ENCODE measurements at places on chromosomes 13 and 19.

GRCh38 chr19:45278087-45278486, 27.0 kb downstream of the MARK4 start:
- no peak overlapping the region for H3K4me3 ChIP-seq
- no peaks in the 10 kb centered on the region for H3K4me1 ChIP-seq
- H3K27me3 ChIP-seq = no peaks in the 10 kb centered on the region
- no peak overlapping the region for H3K27ac ChIP-seq
- DNase-seq = no peak
- H3K36me3 ChIP-seq = peaks cover 99% of the 10 kb centered on the region

- H3K27me3 ChIP-seq = no peaks in the 10 kb centered on the region
- no peak overlapping the region for H3K27ac ChIP-seq
- no peak for DNase-seq
- no peak overlapping the region for H3K4me3 ChIP-seq
- no peaks in the 10 kb centered on the region for H3K36me3 ChIP-seq
These were observed 2074.5 kb upstream of the PCDH20 start for GRCh38 chr13:63490149-63490548.

DNA sequence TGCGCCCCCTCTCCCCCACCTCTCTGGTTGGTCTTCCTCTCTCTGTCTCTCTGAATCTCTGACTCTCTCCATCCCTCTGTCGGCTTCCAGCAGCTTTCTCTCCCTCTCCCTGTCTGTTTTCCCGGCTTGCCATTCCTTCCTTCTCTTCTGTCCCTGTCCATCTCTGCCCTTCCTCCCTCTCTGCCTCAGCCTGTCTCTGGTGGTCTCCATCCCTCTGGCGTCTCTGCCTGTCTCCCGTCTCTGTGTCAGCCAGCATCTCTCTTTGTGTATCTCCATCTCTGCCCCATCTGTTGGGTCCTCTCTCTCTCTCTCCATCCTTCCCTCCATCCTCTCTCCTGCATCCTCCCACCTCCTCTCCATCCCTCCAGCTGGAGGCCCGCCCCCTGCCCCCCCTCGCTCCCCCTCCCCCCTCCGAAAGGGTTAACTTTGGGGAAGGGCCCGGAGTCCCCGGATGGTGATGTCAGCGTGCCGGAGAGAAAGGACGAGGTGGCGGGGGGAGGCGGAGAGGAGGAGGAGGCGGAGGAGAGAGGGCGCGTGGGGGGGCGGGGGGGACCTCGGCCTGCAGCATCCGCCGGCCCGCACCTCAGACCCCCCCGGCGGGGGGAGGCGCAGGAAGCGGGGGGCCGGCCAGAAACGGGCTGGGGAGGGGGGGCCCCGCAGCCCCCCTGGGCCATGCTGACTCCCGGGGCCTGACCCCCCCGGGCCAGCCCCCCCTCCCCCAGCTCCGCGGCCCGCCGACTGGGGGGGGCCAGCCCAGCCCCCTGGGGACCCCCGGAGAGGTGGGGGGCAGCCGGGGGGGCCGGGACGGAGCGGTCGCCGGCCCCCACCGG, at the start of gene BRSK1:
Gene BRSK1 (plus strand): TSS at position 450 of the 830 bp plus-strand sequence. CDS start 446 bp downstream, outside the sequence.
- H3K4me1 ChIP-seq = peaks cover 14% of the 10 kb centered on the region
- H3K4me3 ChIP-seq = no peak within 1 kb of the TSS
- no peaks in the 10 kb centered on the region for H3K36me3 ChIP-seq
- H3K27me3 ChIP-seq = peaks cover 25% of the 10 kb centered on the region
- no peak within 1 kb of the TSS for H3K27ac ChIP-seq

GRCh38 chr19:43380771-43381386, 27.4 kb downstream of the CD177 start:
- DNase-seq = no peak
- no peak overlapping the region for H3K4me3 ChIP-seq
- H3K4me1 ChIP-seq = no peaks in the 10 kb centered on the region

- no peak overlapping the region for H3K4me3 ChIP-seq
- H3K36me3 ChIP-seq = peaks cover 50% of the 10 kb centered on the region
- H3K27ac ChIP-seq = no peak overlapping the region
- H3K4me1 ChIP-seq = peaks cover 6% of the 10 kb centered on the region
These were observed 35.1 kb upstream of the FBXL3 start for GRCh38 chr13:77062097-77062496.

GRCh38 chr13:99830931-99831330, 140.6 kb downstream of the ZIC5 start:
- H3K4me1 ChIP-seq = no peaks in the 10 kb centered on the region
- no peak for DNase-seq
- no peak overlapping the region for H3K4me3 ChIP-seq
- H3K36me3 ChIP-seq = no peaks in the 10 kb centered on the region
- H3K27me3 ChIP-seq = no peaks in the 10 kb centered on the region

DNA sequence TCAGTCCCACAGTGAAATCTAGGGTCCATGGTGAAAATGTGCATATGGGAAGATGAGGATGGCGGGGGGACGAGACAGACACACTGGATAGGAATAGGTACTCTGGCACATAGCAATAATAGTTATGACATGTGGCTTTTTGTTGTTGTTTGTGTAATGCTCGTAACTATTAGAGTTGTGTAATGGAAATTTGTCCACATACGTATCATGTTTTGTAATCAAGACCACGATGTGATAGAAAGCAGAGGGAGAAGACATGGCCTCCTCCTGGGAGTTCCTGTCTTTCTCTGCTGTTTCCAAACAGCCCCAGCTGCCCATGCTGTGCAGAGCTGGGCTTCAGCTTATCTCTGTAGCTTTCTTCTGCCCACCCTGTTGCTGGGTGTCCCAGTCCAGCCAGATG, 185.3 kb upstream of the TMTC4 start:
- H3K4me1 ChIP-seq = no peaks in the 10 kb centered on the region
- no peaks in the 10 kb centered on the region for H3K27me3 ChIP-seq
- no peak overlapping the region for H3K4me3 ChIP-seq
- H3K27ac ChIP-seq = no peak overlapping the region
- H3K36me3 ChIP-seq = no peaks in the 10 kb centered on the region

DNA sequence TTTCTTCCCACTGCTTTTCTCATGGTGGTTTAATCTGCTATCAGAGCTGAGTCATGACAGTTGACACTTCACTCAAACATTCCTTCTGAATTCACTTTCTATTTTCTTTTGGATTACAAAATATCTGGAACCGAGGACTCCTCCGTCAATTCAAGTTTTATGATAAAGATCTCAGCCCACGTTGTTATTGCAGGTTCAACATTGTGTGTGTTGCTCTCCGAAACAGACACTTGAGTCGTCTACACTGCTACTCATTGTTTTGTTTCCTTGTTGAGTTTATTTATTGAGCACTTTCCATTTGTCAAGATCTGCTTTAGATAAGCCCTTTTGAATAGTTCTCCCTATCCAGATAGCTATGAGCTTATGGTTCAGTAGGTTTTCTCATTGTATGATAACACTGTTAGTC, 636.1 kb upstream of the GPC6 start:
- H3K4me1 ChIP-seq = no peaks in the 10 kb centered on the region
- no peak overlapping the region for H3K4me3 ChIP-seq
- no peak overlapping the region for H3K27ac ChIP-seq
- no peaks in the 10 kb centered on the region for H3K36me3 ChIP-seq

DNA sequence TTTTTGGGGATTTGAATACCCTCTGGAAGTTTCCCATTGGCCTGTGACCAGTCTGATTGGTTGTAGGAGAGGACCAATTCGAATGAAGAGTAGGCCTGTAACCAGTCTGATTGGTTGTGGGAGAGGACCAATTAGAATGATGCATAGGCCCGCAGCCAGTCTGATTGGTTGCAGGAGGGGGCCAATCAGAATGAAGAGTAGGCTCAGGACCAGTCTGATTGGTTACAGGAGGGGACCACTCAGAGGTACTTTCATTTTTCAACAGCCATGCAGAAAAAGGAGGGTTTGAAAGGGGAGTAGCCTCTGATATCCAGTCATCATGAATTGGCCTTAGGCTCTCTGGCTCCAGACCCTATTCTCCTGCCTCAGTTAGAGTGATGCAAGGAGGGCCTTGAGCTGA, 30.4 kb upstream of the SLC1A5 start:
- H3K36me3 ChIP-seq = no peaks in the 10 kb centered on the region
- no peak overlapping the region for H3K4me3 ChIP-seq
- H3K27me3 ChIP-seq = no peaks in the 10 kb centered on the region
- DNase-seq = no peak
- H3K27ac ChIP-seq = no peak overlapping the region

- H3K4me1 ChIP-seq = peaks cover 8% of the 10 kb centered on the region
- no peak overlapping the region for H3K27ac ChIP-seq
- DNase-seq = peak; percentile 76
- H3K27me3 ChIP-seq = peaks cover 46% of the 10 kb centered on the region
These were observed 26.7 kb upstream of the TMEM255B start for GRCh38 chr13:113732176-113732960.

- no peaks in the 10 kb centered on the region for H3K27me3 ChIP-seq
- no peaks in the 10 kb centered on the region for H3K4me1 ChIP-seq
- no peaks in the 10 kb centered on the region for H3K36me3 ChIP-seq
- H3K4me3 ChIP-seq = no peak overlapping the region
- no peak overlapping the region for H3K27ac ChIP-seq
- DNase-seq = no peak
These were observed 11.5 kb upstream of the OXGR1 start for GRCh38 chr13:97005625-97006262.

DNA sequence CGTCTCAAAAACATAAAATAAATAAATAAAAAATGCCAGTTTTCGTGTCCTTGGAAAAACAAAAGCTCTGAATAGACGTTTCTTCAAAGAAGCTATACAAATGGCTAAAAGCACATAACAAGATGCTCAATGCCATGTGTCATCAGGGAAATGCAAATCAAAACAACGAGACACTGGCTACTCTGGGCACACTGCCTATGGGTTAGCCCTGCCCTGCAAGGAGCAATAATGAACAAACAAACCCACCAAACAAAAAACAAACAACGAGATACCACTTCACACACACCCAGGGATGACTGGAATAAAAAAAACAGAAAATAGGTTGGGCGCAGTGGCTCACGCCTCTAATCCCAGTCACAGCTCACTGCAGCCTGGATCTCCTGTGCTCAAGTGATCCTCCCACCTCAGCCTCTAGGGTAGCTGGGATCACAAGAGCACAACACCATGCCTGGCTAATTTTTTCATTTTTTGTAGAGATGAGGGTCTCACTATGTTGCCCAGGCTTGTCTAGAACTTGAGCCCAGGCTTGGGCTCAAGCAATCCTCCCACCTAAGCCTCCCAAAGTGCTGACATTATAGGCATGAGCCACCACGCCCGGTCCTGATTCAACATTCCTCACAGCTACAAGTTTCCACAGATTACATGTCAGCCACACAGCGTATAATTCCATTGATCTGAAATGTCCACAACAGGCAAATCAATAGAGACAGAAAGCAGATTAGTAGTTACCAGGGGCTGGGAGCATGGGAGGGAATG, 15.5 kb upstream of the ISYNA1 start:
- H3K4me3 ChIP-seq = no peak overlapping the region
- H3K36me3 ChIP-seq = peaks cover 68% of the 10 kb centered on the region
- DNase-seq = no peak

DNA sequence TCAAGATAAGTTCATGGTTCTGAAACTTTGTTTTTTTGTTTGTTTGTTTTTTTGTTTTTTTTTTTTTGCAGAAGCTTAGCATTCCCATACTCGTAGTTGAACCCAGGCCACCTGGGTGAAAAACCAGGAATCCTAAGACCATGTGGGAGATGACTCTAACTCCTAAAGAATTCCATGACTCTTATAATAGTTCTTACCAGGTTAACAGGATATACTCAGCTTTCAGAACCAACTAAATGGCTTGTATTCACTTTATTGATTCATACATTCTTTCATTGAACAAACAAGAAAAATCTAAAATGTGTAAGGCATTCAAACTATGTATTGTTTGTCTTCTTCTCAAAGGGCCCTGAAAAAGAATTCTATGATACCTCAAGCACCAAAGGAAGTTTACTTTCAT, 40.5 kb upstream of the KLF5 start:
- no peak overlapping the region for H3K4me3 ChIP-seq
- H3K27ac ChIP-seq = no peak overlapping the region
- H3K27me3 ChIP-seq = no peaks in the 10 kb centered on the region
- no peak for DNase-seq
